ENCODE measurements at places on chromosomes 6 and 20. TPM values are rescaled to one million over a fixed set of nuclear protein-coding genes. Genes with fewer than 3 reads are reported as not detected.

CCN5 gene
- total RNA-seq: 24.5 TPM

HRH3 gene
- not detected for total RNA-seq

CCR6 gene
- total RNA-seq: not detected

KIF3B gene
- 25.9 TPM for total RNA-seq

CCN6 gene
- total RNA-seq: not detected

OXT gene
- total RNA-seq: not detected

- peak; percentile 41 for DNase-seq
- H3K36me3 ChIP-seq: no peaks in the 10 kb centered on the region
- H3K4me3 ChIP-seq: no peak overlapping the region
- H3K27me3 ChIP-seq: no peaks in the 10 kb centered on the region
These were observed 82.4 kb upstream of the TCF21 start for GRCh38 chr6:133806382-133807140.

DNA sequence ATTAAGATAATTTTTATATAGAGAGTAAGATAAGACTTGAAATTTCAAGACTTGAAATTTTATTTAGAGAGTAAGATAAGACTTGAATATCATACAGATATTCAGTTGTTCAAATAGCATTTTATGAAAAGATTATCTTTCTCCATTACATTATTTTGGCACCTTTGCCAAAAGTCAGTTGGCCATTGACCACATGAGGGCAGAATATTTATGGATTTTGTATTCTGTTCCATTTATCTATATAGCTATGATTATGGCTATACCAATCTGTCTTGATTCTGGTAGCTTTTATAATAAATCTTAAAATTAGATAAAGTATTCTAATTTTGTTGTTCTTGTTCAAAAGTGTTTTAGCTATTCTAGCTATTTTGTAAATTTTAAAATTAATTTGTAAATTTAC, 537.9 kb upstream of the GJE1 start:
- H3K27ac ChIP-seq: no peak overlapping the region
- H3K36me3 ChIP-seq: no peaks in the 10 kb centered on the region
- H3K4me1 ChIP-seq: no peaks in the 10 kb centered on the region
- no peak overlapping the region for H3K4me3 ChIP-seq

GRCh38 chr6:72111611-72112010, 225.3 kb downstream of the RIMS1 start:
- no peaks in the 10 kb centered on the region for H3K4me1 ChIP-seq
- no peak overlapping the region for H3K27ac ChIP-seq
- DNase-seq: no peak
- H3K27me3 ChIP-seq: no peaks in the 10 kb centered on the region

- no peaks in the 10 kb centered on the region for H3K4me1 ChIP-seq
- peaks cover 7% of the 10 kb centered on the region for H3K27me3 ChIP-seq
- H3K27ac ChIP-seq: no peak overlapping the region
- no peak for DNase-seq
- H3K36me3 ChIP-seq: no peaks in the 10 kb centered on the region
These were observed 235.0 kb upstream of the RIN2 start for GRCh38 chr20:19522836-19523590.

DNA sequence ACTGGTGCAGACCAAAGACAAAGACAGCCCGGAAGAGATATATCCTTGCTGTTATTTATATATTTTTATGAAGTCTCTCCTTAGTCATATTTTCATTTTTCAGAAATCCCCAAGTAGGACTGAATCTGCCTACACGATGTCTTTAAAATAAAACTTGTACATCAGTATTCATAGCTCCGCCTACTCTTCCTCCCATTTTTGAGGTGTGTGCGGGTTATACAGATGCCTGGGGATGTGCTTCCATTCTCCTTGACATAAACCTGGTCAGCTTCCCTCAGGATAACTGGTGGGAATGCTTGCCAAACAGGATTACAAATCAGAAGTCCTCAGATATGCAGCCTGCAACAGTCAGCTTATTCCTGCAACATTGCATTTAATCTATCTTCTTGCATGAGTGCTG, 264.2 kb downstream of the PHACTR1 start:
- no peaks in the 10 kb centered on the region for H3K27me3 ChIP-seq
- H3K27ac ChIP-seq: no peak overlapping the region
- H3K4me1 ChIP-seq: no peaks in the 10 kb centered on the region

GRCh38 chr6:128710315-128710714, 172.6 kb upstream of the LAMA2 start:
- no peak overlapping the region for H3K4me3 ChIP-seq
- H3K36me3 ChIP-seq: no peaks in the 10 kb centered on the region
- DNase-seq: peak; percentile 77
- H3K27me3 ChIP-seq: no peaks in the 10 kb centered on the region

DNA sequence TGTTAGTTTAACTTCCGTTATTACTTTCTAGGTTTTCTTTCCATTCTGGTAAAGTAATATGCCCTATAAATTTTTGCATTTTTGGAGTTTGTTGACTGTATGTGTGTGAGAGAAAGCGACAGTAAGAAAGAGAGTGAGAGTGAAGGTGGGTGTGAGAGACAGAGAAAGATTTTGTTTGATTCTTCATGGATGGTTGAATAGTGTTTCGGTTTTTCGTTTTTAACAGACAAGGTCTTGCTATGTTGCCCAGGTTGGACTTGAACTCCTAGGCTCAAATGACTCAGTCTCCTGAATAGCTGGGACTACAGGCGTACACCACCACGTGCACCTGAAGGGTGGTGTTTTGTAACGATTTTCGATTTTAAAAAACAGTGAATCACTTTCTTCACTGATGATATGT, 329.1 kb upstream of the RUNX2 start:
- H3K4me1 ChIP-seq: no peaks in the 10 kb centered on the region
- no peak overlapping the region for H3K4me3 ChIP-seq
- H3K36me3 ChIP-seq: no peaks in the 10 kb centered on the region
- no peaks in the 10 kb centered on the region for H3K27me3 ChIP-seq
- DNase-seq: no peak
- no peak overlapping the region for H3K27ac ChIP-seq

- no peaks in the 10 kb centered on the region for H3K36me3 ChIP-seq
- no peaks in the 10 kb centered on the region for H3K27me3 ChIP-seq
- H3K4me1 ChIP-seq: no peaks in the 10 kb centered on the region
- H3K27ac ChIP-seq: no peak overlapping the region
These were observed 157.0 kb downstream of the ADAT2 start for GRCh38 chr6:143293523-143293922.

DNA sequence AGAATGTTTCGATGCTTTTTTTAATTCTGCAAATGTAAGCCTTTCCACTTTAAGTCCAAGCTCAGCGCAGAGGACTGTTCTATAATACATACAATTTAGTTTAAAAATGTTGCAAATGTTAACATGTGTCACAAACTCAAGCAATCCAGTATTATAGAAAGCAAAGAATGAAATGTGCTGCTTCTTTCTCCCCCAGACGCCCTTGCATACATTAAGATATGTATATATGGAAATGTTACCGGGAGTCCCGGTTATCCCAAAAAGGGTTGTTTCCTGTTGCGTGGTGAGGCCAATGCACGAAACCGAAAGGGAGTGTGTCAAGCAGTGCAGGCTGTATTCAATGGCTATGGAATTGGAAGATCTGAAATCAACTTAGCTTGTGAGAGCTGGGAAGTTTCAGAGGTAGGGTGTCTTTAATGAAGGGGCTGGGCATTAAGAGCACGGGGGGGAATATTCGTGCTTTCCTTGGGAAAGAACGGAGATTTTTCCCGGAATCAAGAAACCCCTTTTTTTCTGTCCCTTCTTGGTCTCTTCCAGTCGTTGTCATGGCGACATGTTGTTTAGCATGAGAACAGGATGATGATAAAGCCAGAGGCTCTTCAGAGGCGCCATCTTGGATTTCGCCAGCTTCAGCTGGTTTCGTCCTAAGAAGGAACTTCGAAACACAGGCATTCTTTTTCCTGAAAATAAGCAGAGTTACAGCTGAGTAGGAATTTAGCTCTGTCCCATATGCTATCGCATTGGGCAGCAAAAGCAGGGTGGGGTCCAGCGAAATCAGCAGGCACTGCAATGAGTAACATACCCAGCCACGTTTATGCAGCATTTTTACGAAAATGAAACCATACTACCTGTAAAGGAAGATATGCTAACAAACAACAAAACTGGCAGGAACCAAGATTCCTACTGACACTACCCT, 10.1 kb upstream of the NQO2 start:
- peak overlapping the region; percentile 79 for H3K4me3 ChIP-seq
- peaks cover 24% of the 10 kb centered on the region for H3K4me1 ChIP-seq
- peak; percentile 99 for DNase-seq
- H3K36me3 ChIP-seq: no peaks in the 10 kb centered on the region
- no peaks in the 10 kb centered on the region for H3K27me3 ChIP-seq

DNA sequence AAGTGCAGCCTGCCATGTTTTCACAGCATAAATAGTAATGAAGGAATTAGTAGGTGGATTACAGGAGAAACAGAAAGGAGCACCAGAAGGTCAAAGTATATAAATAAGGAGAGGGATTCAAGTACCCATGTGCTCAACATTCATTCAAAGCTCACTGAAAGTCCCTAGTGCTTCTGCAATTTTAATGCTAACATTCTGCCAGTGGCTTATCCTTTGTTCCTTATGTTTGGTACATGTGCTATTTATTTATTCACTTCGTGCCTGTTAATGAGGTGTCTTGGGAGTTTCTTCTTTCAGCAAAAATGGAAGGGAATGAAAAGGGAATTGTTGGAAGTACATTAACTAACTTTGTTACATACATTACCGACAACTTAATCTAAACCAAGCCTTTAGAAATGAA, 105.7 kb downstream of the CRYBG1 start:
- no peak overlapping the region for H3K27ac ChIP-seq
- no peaks in the 10 kb centered on the region for H3K27me3 ChIP-seq
- H3K36me3 ChIP-seq: no peaks in the 10 kb centered on the region

- no peak overlapping the region for H3K4me3 ChIP-seq
- no peak for DNase-seq
- no peaks in the 10 kb centered on the region for H3K27me3 ChIP-seq
- H3K27ac ChIP-seq: no peak overlapping the region
These were observed 25.5 kb downstream of the FARS2 start for GRCh38 chr6:5286780-5287179.

- no peaks in the 10 kb centered on the region for H3K4me1 ChIP-seq
- H3K4me3 ChIP-seq: no peak overlapping the region
- no peaks in the 10 kb centered on the region for H3K36me3 ChIP-seq
These were observed 98.8 kb downstream of the GRM1 start for GRCh38 chr6:146127447-146128215.

- H3K4me1 ChIP-seq: peaks cover 8% of the 10 kb centered on the region
- H3K4me3 ChIP-seq: no peak overlapping the region
- H3K27ac ChIP-seq: no peak overlapping the region
- DNase-seq: no peak
- H3K27me3 ChIP-seq: no peaks in the 10 kb centered on the region
These were observed 41.3 kb downstream of the CARMIL1 start for GRCh38 chr6:25320459-25320858.

DNA sequence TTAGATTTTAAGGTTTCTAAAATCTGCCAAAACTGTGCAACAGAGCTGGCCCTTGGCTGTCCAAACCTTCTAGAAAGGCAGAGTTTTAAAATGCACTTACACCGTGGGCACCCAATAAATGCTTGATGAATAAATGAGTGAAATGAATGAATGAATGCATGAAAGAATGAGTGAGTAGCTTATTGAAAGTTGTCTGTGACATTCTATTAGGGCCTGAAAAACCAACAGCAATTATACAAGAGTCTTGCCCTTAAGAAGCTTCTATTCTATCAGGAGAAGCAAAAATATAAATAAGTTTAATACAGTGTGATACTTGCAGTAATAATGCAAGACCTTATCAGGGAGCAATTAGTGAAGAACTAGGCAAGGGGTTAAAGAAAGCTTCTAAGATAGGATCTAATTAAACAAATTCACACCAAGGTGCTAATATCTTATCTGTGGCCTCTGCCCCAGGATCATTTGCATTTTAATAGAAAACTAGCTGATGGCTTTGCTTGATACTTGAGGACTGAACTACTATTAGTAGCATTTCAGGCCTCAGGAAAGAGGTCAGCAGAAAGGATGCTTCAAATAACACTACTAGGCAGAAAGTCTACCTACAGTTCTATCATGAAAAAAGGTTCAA, 230.7 kb downstream of the GMPR start:
- no peak overlapping the region for H3K4me3 ChIP-seq
- H3K27me3 ChIP-seq: no peaks in the 10 kb centered on the region
- no peaks in the 10 kb centered on the region for H3K36me3 ChIP-seq
- H3K27ac ChIP-seq: no peak overlapping the region
- peaks cover 4% of the 10 kb centered on the region for H3K4me1 ChIP-seq
- DNase-seq: no peak

GRCh38 chr6:95785785-95786184, 208.4 kb downstream of the MANEA start:
- no peak overlapping the region for H3K4me3 ChIP-seq
- H3K27me3 ChIP-seq: no peaks in the 10 kb centered on the region
- H3K36me3 ChIP-seq: no peaks in the 10 kb centered on the region
- DNase-seq: no peak
- H3K27ac ChIP-seq: no peak overlapping the region
- H3K4me1 ChIP-seq: no peaks in the 10 kb centered on the region

DNA sequence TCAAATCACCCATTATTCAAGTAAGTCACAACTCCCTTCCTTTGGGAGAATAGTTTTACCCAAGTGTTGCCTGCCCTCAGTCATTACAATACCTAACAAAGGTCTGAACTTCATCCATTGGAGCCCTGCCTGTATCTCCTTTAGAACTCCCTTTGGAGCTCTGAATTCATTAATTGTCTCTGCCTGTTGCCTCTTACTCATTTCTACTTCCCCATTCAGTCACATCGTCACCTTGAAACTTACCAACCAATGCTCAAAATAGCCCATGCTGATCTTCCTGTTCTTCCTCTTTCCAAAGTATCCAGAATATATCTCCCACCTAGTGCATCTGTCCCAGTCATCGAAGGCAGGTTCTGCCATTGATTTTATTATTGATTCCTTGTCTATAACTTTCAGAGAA, 120.7 kb upstream of the ADGRF1 start:
- H3K27me3 ChIP-seq: no peaks in the 10 kb centered on the region
- H3K36me3 ChIP-seq: no peaks in the 10 kb centered on the region
- H3K27ac ChIP-seq: no peak overlapping the region
- H3K4me3 ChIP-seq: no peak overlapping the region
- H3K4me1 ChIP-seq: peaks cover 10% of the 10 kb centered on the region

GRCh38 chr6:7282097-7282906, 30.7 kb downstream of the SSR1 start:
- no peaks in the 10 kb centered on the region for H3K27me3 ChIP-seq
- no peak overlapping the region for H3K27ac ChIP-seq
- DNase-seq: no peak
- no peak overlapping the region for H3K4me3 ChIP-seq
- H3K36me3 ChIP-seq: peaks cover 23% of the 10 kb centered on the region
- H3K4me1 ChIP-seq: no peaks in the 10 kb centered on the region

- H3K4me3 ChIP-seq: no peak overlapping the region
- H3K4me1 ChIP-seq: no peaks in the 10 kb centered on the region
- no peak for DNase-seq
- H3K27me3 ChIP-seq: no peaks in the 10 kb centered on the region
- no peak overlapping the region for H3K27ac ChIP-seq
These were observed 12.2 kb upstream of the TAF8 start for GRCh38 chr6:42038163-42038562.

GRCh38 chr6:10837622-10837994, 731 bp downstream of the MAK start:
- H3K4me3 ChIP-seq: peak overlapping the region; percentile 74
- H3K36me3 ChIP-seq: no peaks in the 10 kb centered on the region
- DNase-seq: peak; percentile 46
- H3K27me3 ChIP-seq: peaks cover 30% of the 10 kb centered on the region
- no peak overlapping the region for H3K27ac ChIP-seq

- H3K27me3 ChIP-seq: peaks cover 6% of the 10 kb centered on the region
- no peak overlapping the region for H3K27ac ChIP-seq
- no peak for DNase-seq
- no peaks in the 10 kb centered on the region for H3K4me1 ChIP-seq
These were observed 34.7 kb upstream of the ARFGEF2 start for GRCh38 chr20:48886811-48887210.

- no peak overlapping the region for H3K27ac ChIP-seq
- H3K4me1 ChIP-seq: no peaks in the 10 kb centered on the region
- no peaks in the 10 kb centered on the region for H3K36me3 ChIP-seq
- no peak for DNase-seq
- H3K4me3 ChIP-seq: no peak overlapping the region
- H3K27me3 ChIP-seq: peaks cover 21% of the 10 kb centered on the region
These were observed 50.8 kb upstream of the FAM83D start for GRCh38 chr20:38875175-38875993.

All from GM23248 (cell line).